ENCODE measurements at places on chromosomes 1 and 21. TPM values are rescaled to one million over a fixed set of nuclear protein-coding genes. Genes with fewer than 3 reads are reported as not detected.

- no peak for DNase-seq
These were observed 2.6 kb downstream of the LRRC8B start for GRCh38 chr1:89527256-89527655.

The C4BPA gene
- 0.69 TPM for polyA plus RNA-seq

DNA sequence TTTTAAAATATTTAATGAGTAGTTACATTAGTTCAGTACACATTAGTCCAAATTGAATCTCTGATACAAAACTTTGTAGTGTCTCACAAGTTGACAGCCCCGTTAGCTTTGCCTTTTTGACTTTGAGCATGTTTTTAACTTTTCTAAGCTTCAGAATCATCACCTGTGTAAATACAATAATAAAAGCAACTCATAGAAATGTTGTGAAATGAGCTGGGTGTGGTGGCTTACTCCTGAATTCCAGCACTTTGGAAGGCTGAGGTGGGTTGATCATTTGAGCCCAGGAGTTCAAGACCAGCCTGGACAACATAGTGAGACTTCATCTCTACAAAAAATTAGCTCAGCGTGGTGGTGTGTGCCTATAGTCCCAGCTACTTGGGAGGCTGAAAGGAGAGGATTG lies 11.1 kb downstream of the RRP15 start:
- no peak for DNase-seq

DNA sequence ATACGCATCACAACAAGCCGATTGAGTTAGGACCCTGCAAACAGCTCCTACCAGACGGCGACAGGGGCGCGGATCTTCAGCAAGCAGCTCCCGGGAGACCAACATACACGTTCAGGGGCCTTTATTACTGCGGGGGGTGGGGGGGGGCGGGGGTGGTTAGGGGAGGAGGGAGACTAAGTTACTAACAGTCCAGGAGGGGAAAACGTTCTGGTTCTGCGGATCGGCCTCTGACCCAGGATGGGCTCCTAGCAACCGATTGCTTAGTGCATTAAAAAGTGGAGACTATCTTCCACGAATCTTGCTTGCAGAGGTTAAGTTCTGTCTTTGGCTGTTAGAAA lies 162.0 kb downstream of the RUNX1 start:
- no peak for DNase-seq

- no peak for DNase-seq
These were observed 8.6 kb downstream of the YARS1 start for GRCh38 chr1:32808580-32808979.

The KPRP gene
- polyA plus RNA-seq, result not detected

DNA sequence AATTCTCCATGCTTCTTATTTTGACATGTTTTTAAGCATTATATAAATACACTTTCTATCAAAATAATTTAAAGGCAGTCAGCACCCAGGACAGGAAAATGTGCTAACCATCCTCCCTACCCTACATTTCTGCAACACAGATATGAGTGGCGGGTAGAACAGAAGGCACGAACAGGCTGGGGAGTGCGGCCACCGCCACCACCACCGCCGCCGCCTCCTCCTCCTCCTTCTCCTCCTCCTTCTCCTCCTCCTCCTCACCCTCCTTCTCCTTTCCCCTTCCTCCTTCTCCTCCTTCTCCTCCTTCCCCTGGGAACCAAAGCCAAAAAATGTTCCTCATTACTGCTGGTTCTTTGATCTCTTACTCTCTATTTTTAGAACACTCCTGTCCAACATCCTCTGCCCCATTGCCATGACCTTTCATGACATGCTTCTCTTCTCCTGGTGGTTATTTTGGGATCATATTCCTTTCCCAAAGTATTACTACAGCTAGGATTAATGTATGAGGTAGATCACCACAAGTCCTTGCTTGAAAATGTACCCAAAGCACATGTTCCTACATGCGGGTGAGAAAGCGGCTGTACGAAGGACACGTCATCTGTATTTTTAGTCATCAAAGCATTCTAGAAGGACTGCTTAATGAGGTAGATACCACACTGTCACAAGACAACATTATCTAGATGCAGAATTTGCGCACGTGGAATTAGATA lies 24.5 kb upstream of the CCN1 start:
- DNase-seq, result no peak

The S100A7 gene
- 0.98 TPM for polyA plus RNA-seq

GRCh38 chr1:90220941-90221693 lies 226.2 kb downstream of the ZNF326 start:
- DNase-seq, result no peak

- no peak for DNase-seq
These were observed 151.0 kb upstream of the C1orf87 start for GRCh38 chr1:60224523-60224922.

The MEX3A gene
- polyA plus RNA-seq, result 50.1 TPM

The HFM1 gene
- polyA plus RNA-seq, result 5.2 TPM

- DNase-seq, result no peak
These were observed 13.2 kb upstream of the PRKAB2 start for GRCh38 chr1:147185432-147185831.

DNA sequence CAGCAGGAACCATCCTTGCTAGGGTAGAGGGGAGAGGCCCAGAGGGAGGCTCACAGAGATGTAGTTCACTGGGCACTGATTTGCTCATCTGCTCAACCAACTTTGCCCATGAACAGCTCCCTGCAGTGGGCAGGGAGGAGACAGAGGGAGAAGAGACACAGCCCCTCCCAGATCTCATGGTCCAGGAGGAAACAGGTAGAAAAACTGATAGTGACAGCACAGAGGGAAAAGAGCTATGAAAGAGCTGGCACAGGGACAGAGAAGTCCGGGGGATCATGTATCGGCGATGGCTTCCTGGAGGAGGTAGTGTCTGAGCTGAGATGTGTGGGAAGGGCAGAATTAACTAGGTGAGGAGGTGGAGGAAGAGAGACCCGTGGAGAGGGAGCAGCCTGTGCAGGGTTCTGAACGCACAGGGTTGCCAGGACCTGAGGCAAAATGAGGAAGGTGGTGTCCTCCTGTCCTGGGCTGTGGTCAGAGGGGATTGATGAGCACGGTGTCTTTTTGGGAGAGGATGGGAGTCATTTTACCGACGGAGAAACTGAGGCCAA lies 85.9 kb downstream of the PTPRU start:
- DNase-seq, result no peak

The TSSK3 gene
- polyA plus RNA-seq, result 9.6 TPM
